AG10803 (cell line): ENCODE measurements at places on chromosomes 3 and 15.

GRCh38 chr15:61762676-61763075, 297.6 kb downstream of the VPS13C start:
- DNase-seq = no peak

GRCh38 chr3:117366574-117366973, 657.0 kb downstream of the TUSC7 start:
- no peak for DNase-seq

DNA sequence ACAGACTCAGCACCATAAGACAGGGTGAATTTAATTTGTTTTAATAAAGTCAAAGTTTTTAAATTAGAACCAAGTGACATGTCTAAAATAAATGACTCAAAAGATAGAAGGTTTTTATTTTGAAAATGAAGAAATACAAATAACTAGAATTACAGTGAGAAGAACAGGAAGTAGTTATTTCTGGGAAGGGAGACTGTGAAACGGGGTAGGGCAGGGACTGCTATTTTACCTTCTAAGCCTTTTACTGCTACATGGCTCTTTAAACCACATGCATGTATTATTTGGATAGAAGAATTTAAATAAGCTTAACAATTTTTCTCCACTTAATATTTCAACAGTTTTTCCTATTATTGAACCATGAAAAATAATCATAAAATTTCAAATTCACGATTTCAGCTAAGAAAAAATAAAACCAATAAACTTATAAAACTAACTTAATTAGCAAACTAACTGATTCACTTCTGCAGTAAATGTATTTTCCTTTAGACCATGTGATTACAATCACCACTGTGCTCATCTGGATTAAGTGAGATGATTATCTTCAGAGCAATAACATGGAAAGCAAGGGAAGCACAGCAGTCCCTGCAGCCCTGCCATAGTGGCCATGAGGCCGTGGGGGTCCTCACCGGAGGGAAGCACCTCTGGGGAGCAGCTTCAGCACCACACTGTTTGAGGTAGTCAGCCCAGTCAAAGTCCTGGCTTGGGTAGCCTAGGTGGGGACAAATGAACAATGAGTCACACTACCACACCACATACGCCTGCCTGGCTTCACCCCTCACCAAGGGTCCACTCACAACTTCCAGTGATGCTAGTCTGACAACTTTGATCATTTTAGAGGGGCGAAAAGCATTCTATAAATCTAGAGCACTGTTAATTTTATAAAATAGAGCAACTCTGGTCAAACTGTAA, 28.3 kb upstream of the STIMATE start:
- no peak for DNase-seq

DNA sequence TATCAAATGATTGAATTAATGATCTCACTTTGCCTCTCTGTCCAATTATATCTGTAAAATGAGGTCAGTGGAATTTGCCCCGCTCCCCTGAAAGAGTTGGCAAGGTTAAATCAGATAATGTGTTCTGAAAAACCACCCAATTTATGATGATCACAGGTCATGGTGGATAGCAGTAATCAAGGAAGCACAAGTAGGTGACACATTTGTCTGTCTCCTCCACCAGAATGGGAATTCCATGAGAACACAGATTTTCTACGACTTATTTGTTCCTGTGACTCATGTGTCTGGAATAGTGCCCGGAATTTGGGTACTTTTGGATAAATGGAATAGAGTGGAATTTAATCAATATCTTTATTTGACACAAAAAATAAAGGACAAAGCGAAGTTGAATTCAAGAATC, 220.9 kb upstream of the SUCLG2 start:
- DNase-seq = no peak

DNA sequence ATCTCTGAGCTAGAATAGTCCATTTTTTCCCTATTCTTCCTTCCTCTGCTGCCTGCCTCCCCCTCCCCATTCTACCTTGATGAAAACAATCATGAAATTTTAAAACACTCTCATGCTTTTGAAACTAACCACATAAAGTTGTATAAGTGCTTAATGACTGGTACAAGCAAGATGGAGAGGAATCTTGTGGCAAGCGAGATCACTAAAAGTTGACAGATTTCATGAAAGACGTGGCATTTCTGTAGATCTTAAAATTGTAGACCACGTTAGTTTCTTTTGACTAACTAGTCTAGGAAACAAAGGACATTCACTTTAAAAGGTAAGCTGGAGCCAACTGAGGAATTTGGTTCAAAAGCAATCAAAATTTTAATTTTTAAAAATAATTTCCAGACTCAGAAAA, 35.4 kb downstream of the HHLA2 start:
- DNase-seq = no peak

DNA sequence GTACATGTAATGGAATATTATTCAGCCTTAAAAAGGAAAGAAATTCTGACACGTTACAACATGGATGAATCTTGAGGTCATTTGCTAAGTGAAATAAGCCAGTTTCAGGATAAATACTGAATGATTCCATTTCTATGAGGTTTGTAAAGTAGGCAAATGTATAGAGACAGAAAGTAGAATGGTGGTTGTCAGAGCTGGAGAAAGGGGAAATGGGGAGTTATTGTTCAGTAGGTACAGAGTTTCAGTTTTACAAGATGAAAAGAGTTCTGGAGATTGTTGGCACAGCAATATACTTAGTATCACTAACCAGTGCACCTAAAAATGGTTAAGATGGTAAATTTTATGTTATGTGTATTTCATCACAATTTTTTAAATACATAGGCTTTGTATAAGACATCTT, 60.6 kb downstream of the USP8 start:
- DNase-seq = no peak

DNA sequence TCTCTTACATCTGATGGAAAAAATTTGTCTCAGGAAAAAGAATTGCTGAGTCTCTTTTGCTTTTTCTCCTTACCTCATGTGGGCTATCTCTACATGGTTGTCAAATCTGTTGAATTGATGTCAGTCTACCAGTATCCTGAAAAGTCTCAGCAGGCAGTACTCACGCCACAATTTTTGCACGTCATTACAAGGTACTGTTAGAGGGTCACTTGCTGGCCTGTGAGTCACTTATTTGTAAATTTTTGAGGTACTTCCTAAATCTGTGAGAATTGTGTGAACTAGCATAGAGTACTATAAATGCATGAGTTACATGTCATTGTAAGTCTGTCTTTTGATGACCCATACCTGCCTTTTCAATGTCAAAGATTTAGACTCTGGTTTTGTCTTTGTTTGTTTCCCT, 15.9 kb downstream of the HPS3 start:
- no peak for DNase-seq

DNA sequence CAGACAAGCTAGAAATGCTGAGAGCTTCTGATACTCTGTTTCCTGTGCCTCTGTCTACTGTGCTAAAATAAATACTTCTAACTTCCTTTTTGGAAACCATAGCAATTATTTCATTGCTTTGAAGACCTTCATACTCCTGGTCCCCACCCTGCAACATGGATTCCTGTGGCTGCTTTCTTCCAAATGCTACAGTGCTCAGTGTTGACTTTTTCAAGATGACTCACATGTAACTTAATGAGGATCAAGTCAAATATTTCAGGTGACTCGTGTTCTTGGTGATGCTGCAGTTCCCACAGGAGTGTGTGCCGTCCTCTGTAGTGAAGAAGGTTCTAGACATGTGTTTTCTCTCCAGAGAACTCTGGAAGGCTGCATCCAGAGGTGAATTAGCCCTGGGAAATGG, 288.6 kb downstream of the CLSTN2 start:
- peak; percentile 3 for DNase-seq

DNA sequence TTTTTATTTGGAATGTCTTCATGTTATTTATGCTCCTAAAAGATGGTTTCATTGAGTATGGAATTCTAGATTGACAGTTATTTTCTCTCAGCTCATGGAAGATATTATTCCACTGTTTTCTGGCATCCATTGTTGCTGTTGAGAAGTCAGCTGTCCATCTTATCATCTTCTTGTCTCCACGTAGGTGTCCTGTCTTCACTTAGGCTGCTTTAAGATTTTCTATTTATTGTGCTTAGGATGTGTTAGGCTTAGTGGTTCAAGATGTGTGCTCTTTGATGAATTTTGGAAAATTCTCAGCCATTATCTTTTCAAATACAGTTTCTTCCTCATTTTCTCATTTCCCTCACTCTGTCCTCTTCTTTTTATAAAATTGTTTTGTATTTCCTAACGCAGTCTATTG, 52.0 kb downstream of the SNRK start:
- no peak for DNase-seq

DNA sequence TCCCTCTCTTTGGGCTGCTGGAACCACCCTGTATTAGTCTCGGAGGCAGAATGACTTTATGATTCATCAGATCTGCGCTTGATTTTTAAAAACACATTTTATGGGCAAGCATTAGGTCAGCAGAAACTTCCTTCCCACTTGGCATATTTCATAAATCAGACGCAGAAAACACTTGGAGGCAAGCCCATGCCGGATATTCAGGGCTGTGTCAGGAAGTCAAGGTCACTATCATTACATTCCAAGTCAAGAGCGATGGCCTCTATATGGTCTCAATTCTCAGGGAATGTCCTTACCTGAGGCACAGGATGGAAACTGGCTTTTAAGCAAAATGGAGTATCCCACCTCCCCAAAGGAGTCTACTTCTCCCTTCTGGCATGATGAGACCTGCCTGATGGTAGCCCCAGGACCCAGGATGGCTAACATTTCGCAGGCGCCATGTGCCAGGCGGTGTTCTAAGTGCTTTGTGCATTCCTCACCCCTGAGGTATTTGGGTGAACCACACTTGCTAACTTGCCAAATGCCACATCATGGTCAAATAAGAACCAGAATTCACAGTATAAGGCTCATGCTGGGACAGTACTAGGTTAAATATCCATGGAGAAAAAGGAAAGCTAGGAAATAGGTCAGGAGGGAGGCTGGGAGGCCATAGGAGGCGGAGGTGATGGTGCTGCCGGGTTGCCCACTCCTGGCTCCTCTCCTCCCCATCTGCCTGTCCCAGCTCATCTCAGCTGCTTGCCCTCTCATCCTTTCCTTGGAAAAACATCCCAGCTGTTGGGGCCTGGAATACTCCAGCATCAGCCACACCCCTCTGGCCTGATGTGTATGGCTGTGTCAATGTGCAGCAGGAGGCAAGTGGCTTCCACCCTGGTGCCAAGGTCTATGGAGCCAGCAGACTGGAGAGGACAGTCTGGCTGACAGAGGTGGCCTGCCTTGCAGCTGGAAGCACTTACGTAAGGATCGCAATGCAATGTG, 18.8 kb downstream of the BCL2L10 start:
- DNase-seq = peak; percentile 97

- no peak for DNase-seq
Measured at GRCh38 chr3:59779260-59779659, 729.4 kb upstream of the CFAP20DC start.

GRCh38 chr3:134459562-134459961, 26.2 kb downstream of the ANAPC13 start:
- DNase-seq = no peak

DNA sequence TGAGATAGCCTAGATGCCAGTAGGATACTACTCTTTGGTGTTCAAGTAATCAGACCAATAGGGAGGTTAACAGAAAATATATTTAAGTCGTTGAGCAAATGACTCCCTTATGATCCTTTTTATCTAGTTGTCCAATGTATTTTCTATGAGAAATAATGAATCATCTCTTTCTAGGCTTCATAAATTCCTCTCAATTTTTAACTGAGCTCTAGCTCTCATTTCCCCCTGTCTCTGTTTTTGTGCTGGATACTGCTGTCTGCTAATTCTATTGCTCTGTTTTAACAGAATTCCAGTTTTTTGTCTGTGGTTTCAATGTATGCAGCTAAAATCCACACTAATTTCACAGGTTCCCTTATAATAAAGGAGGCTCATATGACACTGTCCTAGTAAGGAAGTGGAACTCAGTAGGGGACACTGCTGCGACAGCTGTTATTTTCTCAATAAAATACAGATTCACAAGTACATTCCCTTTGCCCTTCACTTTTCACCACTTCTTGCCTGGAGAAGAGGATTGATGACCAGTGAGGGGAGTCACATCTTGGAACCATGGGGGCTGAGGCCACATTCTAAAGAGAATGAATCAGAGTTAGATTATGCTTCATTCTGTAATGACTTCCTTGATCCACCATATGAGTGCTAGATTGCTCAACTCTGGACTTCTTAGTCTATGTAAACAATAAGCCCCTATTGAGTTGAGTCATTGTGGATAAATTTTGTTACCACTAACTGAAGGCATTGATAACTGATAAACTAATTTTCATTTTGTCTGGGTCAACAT, 558.7 kb upstream of the KCNMB2 start:
- DNase-seq = peak; percentile 93

DNA sequence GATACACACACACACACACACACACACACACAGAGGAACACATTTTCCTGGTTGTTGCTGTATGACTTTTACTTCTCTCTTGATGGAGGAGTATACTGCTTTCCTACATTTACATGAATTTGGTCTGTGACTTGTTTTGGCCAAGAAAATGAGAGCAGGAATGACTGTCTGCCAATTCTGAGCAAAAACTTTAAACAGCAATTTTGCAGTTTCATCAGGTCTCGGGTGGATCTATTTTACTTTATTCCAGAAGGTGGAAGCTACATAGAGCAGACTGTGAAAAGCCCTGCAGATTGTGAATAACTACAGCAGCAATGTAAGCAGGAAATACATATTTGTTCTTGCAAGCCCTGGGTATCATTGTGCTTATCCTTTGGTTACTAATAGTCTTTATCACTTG, 1350.0 kb upstream of the EPHA6 start:
- no peak for DNase-seq

DNA sequence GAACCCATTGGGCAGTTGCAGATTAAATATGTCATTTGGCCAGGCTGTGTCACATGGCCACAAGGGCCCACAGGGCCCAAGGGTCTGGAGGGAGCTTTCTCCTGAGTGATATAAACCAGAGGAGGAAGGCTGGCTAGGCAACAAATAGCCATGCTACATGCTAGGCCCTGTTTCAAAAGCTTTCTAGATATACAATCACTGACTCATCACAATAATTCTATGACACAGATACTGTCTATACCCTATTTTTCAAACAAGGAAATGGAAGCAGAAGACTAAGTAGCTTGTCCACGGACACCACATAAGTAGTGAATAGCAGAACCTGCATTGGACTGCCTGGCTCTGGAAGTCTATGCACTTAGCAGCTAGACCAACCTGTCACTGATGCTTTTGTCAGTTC, 625.4 kb downstream of the NTRK3 start:
- no peak for DNase-seq

- DNase-seq = peak; percentile 34
Measured at GRCh38 chr15:62254137-62254934, 89.3 kb upstream of the C2CD4B start.

DNA sequence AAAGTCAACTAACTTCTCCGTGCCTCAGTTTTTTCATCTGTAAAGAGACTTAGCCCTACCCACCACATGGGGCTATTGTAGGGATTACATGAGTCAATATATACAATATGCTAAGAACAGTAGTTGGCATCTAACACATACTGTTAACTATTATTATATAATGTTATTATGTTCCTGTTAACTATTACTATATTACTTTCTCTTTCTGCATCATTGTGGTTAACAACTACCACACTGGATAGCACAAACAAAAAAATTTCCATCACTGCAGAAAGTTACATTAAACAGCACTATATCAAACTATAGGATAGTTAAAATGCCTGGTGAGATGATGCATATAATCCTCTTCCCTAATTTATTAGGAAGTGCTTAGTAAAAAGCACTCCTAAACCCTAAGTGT, 23.7 kb downstream of the STAG1 start:
- DNase-seq = peak; percentile 14

GRCh38 chr3:123331006-123331405, 117.9 kb downstream of the ADCY5 start:
- DNase-seq = no peak

- DNase-seq = no peak
Measured at GRCh38 chr15:78790027-78790426, 21.2 kb downstream of the ADAMTS7 start.

- no peak for DNase-seq
Measured at GRCh38 chr3:49883998-49884397, 14.3 kb upstream of the CAMKV start.

- no peak for DNase-seq
Measured at GRCh38 chr3:177541541-177541940, 344.3 kb upstream of the TBL1XR1 start.
